Inflammatory macrophage treated with lipopolysaccharide for 4 hours (primary cell): ENCODE measurements at places on chromosomes 1 and 21.

GRCh38 chr1:178946855-178947676, 76.2 kb upstream of the ANGPTL1 start:
- DNase-seq: no peak

GRCh38 chr1:74728736-74729135, 4.1 kb downstream of the CRYZ start:
- no peak for DNase-seq

DNA sequence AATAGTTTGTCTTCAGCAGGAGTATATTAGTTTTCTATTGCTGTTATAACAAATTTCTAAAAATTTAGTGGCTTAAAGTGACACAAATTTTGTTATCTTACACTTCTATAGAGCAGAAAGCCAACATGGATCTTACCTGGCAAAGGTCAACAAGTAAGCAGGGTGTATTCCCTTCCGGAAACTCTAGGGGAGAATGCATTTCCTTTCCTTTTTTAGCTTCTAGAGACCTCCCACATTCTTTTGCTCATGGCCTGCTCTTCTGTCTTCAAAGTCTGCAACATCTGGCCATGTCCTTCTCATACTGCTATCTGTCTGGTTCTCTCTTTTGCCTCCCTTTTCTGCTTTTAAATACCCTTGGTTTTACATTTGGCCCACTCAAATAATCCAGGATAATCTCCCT, 242.6 kb downstream of the ZNF648 start:
- DNase-seq: no peak

- DNase-seq: peak; percentile 60
These were observed 10.3 kb upstream of the CD101 start for GRCh38 chr1:116991171-116991845.

GRCh38 chr1:230248016-230248888, 177.9 kb downstream of the PGBD5 start:
- no peak for DNase-seq
